SJCRH30 (cell line): ENCODE measurements at places on chromosomes 3 and 15.

- no peak for DNase-seq
Measured at GRCh38 chr3:119902061-119902460, 120.2 kb downstream of the NR1I2 start.

DNA sequence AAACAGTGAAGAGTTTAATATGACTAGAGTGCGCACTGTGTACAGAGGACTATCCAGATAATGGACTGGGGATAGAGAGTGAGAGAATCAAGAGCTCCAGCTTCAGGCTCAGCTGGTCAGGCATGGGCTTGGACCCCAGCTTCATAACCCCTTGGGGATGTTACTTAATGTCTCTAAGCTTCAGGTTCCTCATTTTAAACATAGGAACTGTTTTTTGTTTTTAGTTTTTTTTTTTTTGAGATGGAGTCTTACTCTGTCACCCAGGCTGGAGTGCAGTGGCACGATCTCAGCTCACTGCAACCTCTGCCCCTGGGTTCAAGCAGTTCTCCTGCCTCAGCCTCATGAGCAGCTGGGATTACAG is 9.9 kb upstream of the BRPF1 start:
- no peak for DNase-seq

GRCh38 chr15:40061212-40061901 is 22.4 kb upstream of the SRP14 start:
- no peak for DNase-seq

- DNase-seq: no peak
Measured at GRCh38 chr3:188157407-188157806, 3.5 kb downstream of the LPP start.

DNA sequence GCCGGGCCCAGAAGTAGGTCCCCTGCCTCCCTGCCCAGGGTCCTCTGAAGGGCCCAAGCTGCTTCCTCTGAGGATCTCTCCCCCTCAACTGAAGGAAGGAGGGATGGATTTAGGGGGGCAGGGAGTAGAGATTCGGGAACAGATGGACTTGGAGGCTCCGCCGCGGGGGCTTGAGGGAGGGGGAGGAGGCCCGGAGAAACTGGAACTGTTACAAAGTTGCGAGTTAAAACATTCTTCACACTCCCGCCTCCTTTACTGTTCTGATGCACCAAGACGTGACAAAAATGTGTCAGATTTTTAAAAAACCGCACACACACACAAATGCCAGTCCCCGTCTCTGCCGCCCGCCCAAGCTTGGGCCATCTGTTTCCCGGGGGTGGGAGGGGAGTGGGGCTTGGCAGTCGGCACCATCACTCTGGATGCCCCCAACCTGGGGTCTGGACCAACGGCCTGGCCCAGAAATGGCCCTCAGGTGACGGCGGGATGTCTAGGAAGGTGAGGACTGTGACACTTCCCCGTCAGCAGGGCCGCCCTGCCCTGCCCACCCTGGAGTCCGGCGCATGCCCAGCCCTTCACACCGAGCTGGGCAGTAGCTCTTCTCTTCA is 25.0 kb upstream of the LINGO1 start:
- no peak for DNase-seq

GRCh38 chr3:24042174-24043059 is 97.3 kb downstream of the NR1D2 start:
- no peak for DNase-seq

GRCh38 chr3:71194785-71195184 is 388.7 kb downstream of the FOXP1 start:
- DNase-seq: peak; percentile 45

DNA sequence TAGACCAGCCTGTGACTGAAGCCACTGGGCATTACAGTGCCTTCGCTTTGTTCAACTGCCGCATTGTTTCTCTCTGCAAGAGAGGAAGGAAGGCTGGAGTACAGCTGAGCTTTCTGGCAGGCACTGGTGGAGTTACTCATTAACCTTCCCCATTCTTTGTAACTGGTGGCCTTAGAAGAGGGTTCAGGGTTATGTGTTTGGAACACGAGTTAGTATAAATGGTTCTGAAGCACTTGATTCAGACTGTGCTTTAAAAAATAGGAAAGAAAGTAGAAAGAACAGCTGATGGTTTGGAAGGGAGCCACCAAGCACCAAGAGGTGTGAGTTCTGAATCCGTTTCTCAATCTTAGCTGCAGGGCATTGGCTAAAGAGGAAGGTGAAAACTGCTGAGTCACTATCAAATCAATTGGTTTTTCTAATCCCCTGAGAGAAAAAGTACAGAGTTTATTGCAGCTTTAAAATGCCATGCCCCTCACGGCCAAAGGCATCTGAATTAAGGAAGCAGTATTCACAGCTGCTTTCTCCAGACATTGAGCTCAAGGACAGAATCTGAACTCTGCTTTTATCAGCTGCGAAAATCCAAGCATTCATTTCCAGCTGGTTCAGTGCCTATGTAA is 3.6 kb downstream of the HGD start:
- DNase-seq: peak; percentile 5

DNA sequence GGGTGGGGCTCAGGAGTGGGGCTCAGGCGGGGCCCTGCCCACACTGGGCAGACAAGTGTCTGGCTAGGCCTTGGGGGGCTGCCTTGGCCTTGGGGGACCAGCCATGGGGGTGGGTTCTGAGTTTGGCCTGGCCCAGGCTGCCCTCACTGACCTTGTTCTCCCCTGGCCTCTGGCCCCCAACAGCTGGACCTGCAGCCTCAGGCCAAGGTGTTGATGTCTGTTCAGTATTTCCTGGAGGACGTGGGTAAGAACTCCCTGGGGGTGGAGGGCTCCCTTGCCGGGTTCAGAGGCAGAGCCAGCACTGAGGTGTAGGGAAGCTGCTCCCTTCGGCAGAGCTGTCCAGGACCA is 20.0 kb downstream of the PRKCD start:
- DNase-seq: no peak

DNA sequence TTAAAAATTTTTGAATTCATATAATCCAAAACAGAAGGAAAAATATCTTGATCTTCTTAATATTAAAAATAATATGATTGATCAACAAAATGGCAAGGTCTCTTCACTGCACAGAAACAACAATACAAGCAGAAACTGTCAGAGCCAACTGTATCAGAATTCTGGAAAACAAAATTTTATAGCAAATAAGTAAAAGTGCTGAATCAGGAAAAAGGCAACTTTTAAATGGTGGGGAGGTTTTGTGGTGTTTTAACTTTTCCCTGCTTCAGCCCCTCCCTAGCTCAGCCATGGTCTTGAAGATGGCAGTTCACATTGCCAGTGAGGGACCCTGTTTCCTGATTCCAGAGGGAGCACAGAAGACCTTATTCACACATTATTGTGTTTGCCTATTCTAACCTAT is 37.6 kb downstream of the SPESP1 start:
- DNase-seq: no peak

GRCh38 chr3:152477422-152477821 is 208.7 kb downstream of the MBNL1 start:
- DNase-seq: no peak

- DNase-seq: no peak
Measured at GRCh38 chr15:84785053-84785452, 32.1 kb upstream of the ALPK3 start.

- no peak for DNase-seq
Measured at GRCh38 chr3:142849148-142849547, 39.7 kb downstream of the PCOLCE2 start.

DNA sequence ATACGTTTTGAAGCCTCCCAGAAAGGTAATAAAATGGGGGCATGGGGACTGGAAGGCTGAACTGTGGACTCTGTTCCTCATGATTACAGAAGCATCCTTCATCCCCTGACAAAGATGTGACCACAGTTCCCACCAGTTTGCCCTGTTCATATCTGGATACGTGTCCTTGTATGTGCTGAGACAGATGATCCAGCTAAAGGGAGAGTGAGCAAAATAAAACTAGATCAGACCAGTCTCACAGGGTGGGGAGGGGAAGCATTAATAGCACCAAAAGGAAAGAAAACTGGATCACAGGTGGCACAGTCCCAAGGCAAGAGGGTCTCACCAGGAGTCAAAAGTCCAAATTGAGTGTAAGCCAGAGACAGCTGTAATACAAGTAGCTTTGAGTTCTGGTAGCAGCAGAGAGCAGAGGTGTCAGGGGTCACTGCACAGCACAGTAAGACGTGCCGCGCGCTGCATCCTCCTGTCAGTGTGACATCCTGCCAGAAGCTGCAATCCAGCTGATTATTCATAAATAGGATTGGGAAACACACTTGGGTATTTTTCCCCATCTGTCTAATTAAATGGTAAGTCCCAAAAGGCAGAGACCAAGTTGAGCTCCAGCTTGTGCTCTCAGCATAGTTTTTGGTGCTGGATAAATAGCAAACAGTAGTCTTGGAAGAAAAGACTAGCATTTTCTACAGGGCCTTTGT is 560.0 kb upstream of the CFAP20DC start:
- DNase-seq: no peak

- no peak for DNase-seq
Measured at GRCh38 chr3:171543759-171544300, 83.6 kb upstream of the TNIK start.

- no peak for DNase-seq
Measured at GRCh38 chr3:194470615-194471014, 16.2 kb downstream of the ATP13A3 start.

DNA sequence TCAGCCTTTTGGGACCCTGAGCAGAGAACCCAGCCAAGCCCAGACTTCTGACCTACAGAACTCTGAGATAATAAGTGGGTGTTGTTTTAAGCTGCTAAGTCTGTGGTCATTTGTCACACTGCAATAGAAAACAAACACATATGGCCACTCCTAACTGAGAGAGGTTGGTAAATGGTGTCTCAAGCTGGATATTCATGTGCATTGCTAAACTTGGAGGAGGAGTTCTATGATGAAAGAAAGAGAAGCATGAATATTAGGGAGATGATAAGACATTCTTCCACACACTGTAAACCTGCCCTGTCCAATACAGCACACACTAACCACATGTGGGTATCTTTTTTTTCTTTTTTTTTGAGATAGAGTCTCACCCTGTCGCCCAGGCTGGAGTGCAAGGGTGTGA is 27.8 kb upstream of the UBL7 start:
- no peak for DNase-seq

DNA sequence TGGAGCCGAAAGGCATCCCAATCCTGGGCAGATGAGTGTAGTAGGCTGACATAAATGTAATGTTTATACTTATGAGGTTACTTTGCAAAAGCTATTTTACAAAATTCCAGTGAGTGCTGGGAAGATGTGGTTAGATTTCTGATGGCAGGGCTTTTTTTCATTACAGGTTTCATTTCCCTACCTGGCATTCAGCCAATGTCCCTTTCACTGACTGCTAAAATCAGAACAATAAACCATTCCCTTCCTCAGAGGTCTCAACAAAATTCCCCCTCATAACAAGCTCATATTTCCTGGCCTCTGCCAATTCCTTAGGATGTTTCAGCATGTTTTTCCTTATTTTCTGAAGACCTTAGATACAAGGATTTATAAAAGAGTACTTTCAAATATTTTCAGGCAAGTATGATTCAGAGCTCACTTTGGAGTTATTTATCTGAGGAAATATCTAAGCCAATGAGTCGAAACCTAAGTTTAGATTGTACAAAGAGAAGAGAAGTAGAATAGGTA is 40.9 kb upstream of the CCDC80 start:
- peak; percentile 76 for DNase-seq

- no peak for DNase-seq
Measured at GRCh38 chr3:170517242-170517945, 68.5 kb downstream of the SLC7A14 start.

DNA sequence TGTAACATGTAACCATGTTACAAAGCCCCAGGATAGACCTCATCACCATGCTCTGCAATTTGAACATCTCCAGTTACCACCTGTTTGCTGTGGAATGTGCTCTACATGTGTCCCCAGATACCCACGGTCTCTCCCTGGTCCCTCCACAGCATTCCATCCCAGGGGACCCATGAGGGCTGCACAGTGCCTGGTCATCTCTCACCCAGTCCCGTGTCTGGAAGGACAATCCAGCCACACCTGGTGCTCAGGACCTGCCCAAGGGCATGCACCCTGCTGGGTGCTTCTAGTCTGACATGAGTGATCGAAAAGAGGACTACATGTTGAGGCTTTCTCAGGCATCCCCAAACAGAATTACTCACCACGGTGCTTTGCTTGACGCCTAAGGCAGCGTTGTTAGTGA is 119.6 kb upstream of the ATP10A start:
- DNase-seq: no peak

DNA sequence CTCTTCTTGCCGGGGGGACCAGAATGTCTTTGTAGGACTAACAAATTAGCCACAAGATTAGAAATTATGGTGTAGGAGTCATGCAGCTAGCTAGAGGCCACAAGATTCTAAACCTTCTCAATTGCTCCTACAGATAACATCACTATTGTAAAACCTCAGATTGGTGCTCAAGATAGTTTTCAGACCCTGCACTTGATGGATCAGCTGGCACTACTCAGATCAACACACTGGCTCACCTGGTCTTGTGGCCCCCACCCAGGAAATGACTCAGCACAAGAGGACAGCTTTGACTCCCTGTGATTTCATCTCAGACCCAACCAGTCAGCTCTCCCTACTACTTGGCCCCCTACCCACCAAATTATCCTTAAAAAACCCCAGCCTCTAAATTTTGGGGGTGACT is 124.1 kb upstream of the RASGRP1 start:
- no peak for DNase-seq

DNA sequence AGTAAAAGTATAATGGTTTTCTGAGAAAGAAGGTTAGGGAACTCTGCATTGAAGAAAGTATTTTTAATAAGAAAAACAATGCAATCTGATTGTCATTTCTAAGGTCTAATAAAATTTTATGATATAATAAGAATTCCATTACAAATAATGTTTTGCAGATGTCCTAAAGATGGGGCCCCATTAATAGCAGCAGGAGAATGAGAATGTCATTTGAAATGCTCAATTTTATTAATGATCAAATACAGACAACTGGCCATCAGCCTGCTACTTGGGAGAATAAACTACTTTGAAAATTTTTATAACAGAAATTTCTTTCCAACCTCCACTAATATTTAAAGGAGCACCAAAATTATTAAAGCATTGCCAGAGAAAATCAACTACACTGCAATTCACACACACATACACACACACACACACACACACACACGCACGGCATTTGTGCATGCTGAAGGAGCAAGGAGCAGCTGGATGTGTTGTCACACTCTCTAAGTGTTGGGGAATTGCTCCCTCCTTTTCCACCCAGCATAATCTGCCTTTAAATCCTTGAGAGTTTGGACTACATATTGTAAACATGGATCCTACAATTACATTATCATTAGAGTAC is 109.5 kb downstream of the THRB start:
- DNase-seq: no peak

DNA sequence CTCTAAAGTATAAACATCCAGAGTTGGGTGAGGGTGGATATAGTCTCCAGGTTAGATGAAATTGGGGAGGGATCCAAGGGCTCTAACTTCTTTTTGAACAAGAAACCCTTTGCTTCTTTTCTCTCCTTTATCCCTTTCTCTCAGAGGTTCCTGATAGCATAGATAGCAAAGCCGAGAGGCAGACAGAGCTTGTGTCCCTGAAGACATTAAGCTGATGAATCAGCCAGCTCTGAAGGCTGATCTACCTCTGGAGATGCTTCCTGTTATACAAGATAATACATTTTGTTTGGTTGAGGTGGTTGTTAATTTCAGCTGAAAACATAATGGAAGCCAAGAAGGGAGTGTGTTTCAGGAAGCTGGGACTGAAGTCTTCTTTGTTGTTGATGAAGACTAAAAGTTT is 193.2 kb downstream of the PDCD6IP start:
- no peak for DNase-seq
